ENCODE measurements at places on chromosomes 5 and 9. TPM values are rescaled to one million over a fixed set of nuclear protein-coding genes. Genes with fewer than 3 reads are reported as not detected.

The SLC4A9 gene
- 0.22 TPM for total RNA-seq

The TNFSF8 gene
- 4.6 TPM for total RNA-seq

The ZNF366 gene
- total RNA-seq = 13.8 TPM

The PCDHB11 gene
- 2.0 TPM for total RNA-seq

The EIF4E1B gene
- not detected for total RNA-seq

The FST gene
- total RNA-seq = 2.9 TPM

The CCNO gene
- total RNA-seq = not detected

The CANX gene
- total RNA-seq = 649 TPM

The IFNA13 gene
- total RNA-seq = not detected

The MZB1 gene
- 0.61 TPM for total RNA-seq

The ANKH gene
- total RNA-seq = 78.1 TPM

The CLIC3 gene
- total RNA-seq = 1.6 TPM

- DNase-seq = no peak
These were observed 654.1 kb downstream of the RAB3C start for GRCh38 chr5:59236986-59237385.

DNA sequence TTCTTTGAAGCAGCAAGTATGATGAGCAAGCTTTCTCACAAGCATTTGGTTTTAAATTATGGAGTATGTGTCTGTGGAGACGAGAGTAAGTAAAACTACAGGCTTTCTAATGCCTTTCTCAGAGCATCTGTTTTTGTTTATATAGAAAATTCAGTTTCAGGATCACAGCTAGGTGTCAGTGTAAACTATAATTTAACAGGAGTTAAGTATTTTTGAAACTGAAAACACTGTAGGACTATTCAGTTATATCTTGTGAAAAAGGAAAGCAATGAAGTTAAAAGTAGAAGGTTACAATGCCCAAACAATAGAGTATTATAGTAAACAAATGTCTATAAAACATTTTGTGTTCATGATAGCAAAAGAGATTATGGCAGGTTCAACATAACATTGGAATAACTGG, 88.6 kb downstream of the JAK2 start:
- DNase-seq = no peak

- no peak for DNase-seq
These were observed 393.4 kb upstream of the KIF2A start for GRCh38 chr5:61912559-61912958.

DNA sequence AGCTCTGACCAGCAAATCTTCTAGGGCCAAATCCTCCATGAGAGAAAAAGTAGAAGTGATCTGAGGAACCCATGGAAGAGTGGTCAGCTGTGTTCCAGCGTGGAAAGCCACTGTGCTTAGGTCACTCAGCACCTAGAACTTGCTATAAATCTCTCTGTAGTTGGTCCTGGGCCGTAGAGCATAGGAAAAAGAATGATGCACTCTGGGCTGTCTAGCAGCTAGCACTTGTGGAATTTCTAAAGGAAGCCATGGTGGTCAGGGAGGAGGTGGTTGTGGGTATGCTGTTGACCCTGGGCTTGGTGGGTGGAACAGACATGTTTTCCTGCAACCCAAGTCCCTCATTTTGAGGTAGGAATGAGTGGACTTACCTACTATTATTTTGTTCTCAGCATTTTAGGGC, 48.1 kb downstream of the GGTA1 start:
- no peak for DNase-seq

DNA sequence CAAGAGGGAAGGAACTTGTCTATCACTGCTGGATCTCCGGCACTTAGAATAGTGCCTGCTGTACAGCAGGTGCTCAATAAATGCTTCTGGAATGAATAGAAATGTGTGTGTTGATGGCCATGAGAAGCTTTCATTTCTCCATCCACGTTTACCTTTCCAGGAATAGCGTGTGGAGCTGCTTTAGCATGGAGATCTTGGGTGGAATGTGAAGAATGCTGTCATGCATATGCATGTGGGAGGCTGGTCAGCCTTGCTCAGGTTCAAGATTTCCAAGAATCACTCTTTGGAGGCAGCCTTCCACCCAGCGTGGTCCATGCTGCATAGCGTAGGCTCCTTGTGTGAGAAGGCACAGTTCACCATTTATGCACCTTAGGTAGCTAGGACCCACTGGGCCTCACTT, 19.2 kb downstream of the COL15A1 start:
- no peak for DNase-seq

DNA sequence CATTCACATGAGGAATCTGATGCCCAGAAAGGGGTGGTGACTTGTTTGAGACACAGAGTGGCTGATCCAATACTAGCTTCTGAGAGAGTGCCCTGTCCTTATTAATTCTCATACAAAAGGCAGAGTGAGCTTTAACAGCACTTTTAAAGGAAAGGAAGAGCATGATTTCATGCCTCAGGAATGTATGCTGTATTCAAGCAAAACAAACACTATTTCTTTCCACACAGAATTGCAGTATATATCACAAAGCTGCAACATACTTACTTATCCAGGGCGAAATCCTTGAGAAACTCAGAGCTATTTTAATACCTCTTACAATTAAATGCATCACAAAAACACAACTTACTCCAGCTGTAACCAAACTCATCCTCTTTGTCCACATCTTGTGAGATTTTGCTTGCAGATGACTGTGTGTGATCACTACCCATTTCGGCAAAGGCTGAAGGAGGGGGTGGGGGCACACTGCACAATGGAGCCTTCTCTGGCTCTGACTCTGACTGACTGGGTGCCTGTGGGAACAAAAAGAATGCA, 139.8 kb downstream of the MPDZ start:
- DNase-seq = no peak

GRCh38 chr9:115414561-115414960, 296.6 kb upstream of the TNC start:
- no peak for DNase-seq

DNA sequence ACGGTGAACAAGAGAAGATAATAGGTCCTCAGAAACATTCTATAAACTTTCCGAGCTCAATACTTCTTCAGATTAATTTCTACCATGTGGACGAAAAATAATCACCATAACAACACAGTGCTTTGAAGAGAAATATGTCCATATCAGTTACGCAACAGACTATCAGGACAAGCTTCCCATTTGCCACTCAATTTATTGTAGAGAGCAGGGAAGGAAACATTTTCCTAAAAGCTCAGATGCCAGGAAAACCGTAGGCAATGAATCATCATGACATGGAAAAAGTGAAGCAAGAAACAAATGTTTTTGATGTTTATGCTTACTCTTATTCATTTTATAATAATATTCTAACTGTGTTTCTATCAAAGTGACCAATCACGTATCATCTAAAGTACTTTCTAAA, 87.6 kb downstream of the S1PR3 start:
- DNase-seq = no peak

- peak; percentile 94 for DNase-seq
These were observed 22.4 kb downstream of the ZDHHC11B start for GRCh38 chr5:761854-762710.

DNA sequence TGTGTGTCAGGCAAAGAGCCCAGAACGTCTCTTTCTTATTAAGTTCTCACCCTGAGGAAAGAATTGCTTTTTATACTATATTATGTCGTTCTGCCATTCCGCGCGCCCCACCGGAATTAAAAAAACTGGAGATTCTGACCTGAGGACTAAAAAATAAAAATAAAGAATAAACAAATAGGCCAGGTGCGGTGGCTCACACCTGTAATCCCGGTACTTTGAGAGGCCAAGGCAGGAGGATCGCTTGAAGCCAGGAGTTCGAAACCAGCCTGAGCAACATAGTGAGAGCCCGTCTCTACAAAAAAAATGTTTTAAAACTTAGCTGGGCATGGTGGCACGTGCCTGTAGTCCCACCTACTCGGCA, 677 bp upstream of the DYNC2I2 start:
- no peak for DNase-seq

DNA sequence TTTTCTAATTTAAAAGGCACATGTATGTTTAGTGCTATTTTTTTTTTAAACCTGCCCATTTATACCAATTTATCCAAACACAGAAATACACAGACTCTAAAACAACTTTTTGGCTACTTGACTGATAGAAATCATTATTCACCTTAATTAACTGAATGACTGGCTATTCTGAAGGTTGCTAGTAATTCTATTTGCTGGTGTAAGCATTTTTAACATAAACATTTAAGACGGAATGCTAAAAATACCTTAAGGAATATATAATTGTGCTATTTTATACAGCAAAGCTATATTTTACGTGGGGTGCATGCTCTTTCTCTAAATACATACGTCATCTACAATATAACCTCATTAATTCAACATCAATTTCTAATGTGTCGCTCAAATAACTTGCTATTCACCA, 14.9 kb downstream of the GLIS3 start:
- DNase-seq = no peak

DNA sequence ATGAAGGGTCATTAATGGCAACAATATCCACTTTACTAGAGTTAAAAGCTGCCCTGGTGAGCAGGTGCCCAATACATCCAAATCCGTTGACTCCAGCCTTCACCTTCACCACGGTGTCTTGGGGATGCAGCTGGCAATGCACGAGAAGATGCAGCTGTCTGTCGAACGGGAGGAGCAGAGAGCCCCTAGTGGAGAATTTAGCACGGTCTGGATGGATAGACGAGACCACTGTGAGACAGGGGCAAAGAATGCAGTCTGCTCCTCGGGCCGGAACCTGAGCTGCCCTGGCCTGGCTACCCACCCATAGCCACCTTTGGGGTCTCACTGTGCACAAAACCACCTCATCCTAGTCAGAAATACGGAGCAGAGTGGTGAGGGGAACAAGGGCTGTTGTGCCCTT, 35.1 kb downstream of the ADRA1B start:
- DNase-seq = no peak

- DNase-seq = no peak
These were observed 25.8 kb upstream of the CARNMT1 start for GRCh38 chr9:75053869-75054268.

DNA sequence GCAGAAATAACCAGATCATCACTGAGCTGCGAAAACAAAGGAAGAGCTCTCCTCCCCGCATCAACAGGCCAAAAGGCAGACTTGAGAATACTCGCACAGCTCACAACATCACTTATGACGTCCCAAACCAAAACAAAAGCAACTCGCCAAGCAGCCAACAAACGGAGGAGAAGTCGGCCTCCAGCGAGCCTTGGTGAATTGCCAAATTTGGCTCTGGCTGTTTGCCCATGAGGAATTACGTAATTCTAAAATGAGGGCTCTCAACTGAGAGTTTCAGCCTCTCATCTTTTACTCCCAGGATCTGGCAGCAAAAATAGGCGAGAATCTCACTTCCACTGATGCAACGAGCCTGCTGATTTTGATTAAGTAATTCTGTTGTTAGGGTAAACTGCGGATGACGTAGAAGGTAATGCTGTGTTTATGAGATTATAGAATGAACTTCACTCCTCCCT, 51.7 kb upstream of the SEMA6A start:
- no peak for DNase-seq

- DNase-seq = peak; percentile 84
These were observed 124.7 kb upstream of the TBC1D2 start for GRCh38 chr9:98380065-98380681.

GRCh38 chr5:100772006-100772405, 131.1 kb downstream of the ST8SIA4 start:
- no peak for DNase-seq

DNA sequence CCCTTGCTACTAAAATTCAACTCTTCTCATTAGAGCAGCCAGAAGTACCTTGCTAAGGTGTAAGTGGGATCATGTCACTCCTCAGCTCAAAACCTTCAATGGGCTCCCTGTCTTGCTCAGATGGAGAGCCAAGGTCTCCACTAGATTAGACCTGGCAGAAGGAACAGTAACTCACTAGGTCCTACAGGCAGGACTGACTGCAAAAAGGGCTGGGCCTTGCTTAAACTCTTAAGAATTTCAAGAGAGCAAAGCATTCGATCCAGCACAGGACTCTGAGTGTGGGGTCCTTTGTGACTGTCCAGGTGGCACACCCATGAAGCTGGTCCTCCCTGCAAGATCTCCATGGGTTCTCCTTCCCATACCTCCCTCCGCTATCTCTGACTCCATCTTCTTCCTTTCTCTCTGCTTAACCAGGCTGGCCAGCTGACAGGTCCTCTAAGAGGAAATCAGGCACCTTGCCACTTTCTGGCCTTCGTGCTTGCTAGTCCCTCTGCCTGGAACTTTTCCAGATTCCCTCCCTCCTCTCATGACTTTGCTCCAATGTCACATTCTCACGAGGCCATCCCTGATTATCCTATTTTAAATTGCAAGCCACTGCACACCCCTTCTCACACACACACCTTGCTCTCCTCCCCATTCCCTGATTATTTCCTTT, 70.2 kb downstream of the BASP1 start:
- no peak for DNase-seq

DNA sequence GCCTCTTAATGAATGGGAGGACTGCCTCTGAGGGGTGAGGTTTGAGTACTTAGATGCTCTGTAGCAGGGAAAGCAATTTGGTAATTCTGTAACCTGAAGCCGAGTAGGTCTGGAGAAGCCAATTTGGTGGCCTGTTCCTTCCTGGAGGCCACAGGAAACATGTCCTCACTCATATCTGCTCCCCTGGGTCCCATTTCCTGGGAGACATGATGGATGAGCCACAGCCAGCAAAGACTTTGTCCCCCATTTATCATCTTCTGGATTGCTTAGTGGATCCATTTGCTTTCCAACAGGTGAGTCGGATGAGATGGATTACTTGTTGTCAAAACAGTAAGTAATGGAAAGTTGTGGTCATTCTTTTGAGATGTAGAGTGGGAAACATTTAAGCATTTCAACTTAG, 99.8 kb upstream of the KLF9 start:
- no peak for DNase-seq

- DNase-seq = no peak
These were observed 40.0 kb downstream of the PTGES start for GRCh38 chr9:129712634-129713401.

DNA sequence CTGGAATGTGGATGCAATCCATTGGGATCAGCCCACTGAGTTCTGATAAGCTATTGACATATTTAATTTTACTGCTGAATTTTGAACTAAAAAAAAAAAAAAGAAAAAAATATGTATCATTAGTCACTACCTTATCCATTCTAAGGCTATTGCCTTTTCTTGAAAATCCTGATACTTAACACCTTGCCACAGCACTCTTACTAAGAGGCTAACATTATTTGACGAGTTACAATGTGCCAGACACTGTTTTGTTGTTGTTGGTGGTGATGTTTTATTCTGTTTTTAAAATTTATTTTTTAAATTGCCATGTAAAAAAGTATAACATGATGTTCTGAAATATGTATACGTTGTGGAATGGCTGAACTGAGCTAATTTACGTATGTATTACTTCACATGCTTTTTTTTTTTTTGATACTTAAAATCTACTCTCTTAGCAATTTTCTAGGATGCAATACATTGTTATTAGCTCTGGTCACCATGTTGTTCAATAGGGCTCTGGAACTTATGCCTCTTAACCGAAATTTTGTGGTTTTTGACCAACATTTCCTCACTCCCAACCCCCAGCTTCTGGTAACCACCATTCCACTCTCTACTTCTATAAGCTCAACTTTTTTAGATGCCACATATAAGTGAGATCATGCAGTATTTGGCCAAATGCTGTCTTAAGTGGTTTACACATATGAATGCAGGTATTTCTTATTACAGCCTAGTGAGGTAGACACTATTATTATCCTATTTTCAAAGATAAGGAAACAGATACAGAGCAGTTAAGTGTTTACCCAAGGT, 134.8 kb upstream of the PCA3 start:
- DNase-seq = no peak

Data from mesenteric fat pad (tissue), 1 donor.